ENCODE measurements at places on chromosomes 3 and 15.

DNA sequence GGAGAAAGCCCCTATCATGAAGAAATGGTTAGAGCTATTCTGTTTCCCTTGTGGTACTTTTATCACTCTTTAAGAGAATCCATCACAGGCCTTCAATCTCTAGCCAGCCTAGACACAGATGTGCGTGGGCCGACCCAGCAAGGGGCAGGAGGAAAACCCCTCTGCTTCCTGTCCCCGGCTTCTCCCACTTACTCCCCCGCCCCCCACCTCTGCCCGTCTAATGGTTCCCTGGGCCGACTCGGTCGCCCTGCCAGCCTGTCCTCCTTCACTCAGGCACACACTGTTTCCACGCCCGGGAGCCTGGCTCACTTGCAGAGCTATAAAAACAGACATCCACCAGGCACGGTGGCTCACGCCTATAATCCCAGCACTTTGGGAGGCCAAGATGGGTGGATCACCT is 58.3 kb upstream of the TFRC start:
- no peak overlapping the region for H3K27ac ChIP-seq
- peaks cover 17% of the 10 kb centered on the region for H3K27me3 ChIP-seq
- H3K4me1 ChIP-seq, result peaks cover 29% of the 10 kb centered on the region
- no peak overlapping the region for H3K4me3 ChIP-seq

DNA sequence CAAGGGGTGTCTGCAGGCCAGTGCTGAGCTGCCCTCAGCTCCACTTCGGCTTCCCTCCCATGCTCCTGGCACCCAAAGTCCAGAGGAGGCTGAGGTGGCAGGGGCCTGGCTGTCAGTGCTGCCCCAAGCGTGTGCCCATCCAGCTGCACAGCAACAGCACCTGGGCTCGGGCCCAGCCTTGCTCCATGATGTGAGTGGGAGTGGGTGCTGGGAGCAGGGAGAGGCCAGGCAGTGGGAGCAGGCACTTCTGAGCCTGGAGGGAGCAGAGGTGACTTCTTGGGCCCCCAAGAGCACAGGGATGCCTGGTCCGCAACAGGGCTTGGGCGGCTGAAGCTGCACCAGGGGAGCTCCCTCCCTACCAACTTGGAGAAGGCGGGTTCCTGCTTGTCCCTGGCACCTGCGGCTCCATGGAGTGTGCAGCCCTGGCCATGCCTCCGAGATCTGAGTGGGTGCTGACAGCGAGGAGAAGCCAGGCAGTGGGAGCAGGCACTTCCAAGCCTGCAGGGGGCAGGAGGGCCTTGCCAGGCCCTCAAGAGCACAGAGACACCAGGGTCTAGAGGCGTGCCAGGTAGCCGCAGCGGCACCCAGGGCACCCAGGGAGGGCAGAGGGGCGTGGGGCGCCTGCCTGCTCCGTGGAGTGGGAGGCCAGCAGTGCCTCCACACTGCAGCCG is 366.7 kb upstream of the SGO1 start:
- H3K27me3 ChIP-seq, result no peaks in the 10 kb centered on the region
- no peak overlapping the region for H3K4me3 ChIP-seq
- no peak for DNase-seq
- no peak overlapping the region for H3K27ac ChIP-seq

GRCh38 chr15:35928847-35929246 is 382.9 kb upstream of the DPH6 start:
- no peaks in the 10 kb centered on the region for H3K27me3 ChIP-seq
- H3K4me1 ChIP-seq, result no peaks in the 10 kb centered on the region
- no peak overlapping the region for H3K27ac ChIP-seq
- no peaks in the 10 kb centered on the region for H3K36me3 ChIP-seq

DNA sequence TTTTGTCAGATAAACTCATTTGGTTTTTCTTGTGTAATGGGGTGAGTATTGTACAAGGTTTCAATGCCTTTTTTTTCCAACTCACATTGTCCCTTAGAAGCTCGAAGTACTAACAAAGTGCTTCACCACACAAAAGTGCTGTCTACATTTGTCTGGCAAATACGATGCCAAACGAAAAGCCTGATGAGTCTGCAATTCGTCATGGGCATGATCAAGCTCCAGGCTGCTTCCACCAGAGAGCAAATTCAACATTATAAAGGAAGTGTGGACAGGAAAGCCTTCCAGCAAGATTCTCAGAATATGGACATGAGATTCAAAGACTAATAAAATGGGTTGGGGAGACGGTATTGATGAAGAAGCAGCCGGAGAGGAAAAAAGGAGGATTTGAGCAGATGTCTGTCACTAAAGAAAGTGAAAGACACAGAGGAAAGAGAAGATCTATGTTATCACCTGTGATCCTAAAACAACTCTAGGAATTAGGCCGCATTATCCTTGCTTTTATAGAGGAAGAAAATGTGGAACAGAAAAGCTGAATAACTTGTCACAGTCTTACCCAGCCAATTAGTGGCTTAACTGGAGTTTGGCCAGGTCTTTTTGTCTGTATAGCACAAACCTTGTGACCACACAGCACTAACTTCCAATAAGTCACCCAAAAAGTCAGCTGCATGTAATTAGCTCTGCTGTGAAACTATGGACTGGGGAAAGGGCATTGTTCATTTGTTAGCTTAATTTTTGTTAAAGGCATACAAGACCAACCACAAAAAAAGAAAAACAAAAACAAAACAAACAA is 494.8 kb downstream of the FHIT start:
- H3K4me1 ChIP-seq, result no peaks in the 10 kb centered on the region
- no peaks in the 10 kb centered on the region for H3K36me3 ChIP-seq
- DNase-seq, result no peak
- H3K27ac ChIP-seq, result no peak overlapping the region
- no peak overlapping the region for H3K4me3 ChIP-seq

GRCh38 chr3:157574531-157574930 is 71.3 kb upstream of the VEPH1 start:
- H3K4me3 ChIP-seq, result no peak overlapping the region
- no peak for DNase-seq
- H3K36me3 ChIP-seq, result no peaks in the 10 kb centered on the region
- H3K27me3 ChIP-seq, result no peaks in the 10 kb centered on the region
- no peak overlapping the region for H3K27ac ChIP-seq

GRCh38 chr3:61347981-61348380 is 96.7 kb upstream of the FHIT start:
- H3K27ac ChIP-seq, result no peak overlapping the region
- DNase-seq, result no peak
- H3K27me3 ChIP-seq, result no peaks in the 10 kb centered on the region
- no peak overlapping the region for H3K4me3 ChIP-seq
- no peaks in the 10 kb centered on the region for H3K4me1 ChIP-seq

GRCh38 chr3:13507570-13508339 is 27.6 kb downstream of the HDAC11 start:
- DNase-seq, result no peak
- H3K4me1 ChIP-seq, result peaks cover 17% of the 10 kb centered on the region
- H3K36me3 ChIP-seq, result peaks cover 2% of the 10 kb centered on the region
- no peak overlapping the region for H3K4me3 ChIP-seq

DNA sequence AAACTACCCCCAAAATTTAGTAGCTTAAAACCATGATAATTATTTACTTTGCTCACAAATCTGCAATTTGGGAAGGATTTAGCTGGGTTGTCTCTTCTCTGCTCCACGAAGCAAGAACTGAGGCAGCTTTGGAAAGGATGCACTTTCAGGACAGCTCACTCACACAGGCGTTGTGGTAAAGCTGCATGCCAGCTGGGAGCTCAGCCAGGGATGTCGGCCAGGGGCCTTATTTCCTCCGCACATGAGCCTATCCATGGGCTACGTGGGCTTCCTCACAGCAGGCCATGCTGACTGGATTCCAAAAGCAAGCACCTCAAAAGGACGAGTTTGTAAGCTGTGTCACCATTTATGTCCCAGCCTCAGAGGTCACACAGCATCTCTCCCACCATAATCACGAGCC is 301.3 kb upstream of the IGF1R start:
- no peaks in the 10 kb centered on the region for H3K4me1 ChIP-seq
- no peak for DNase-seq
- no peak overlapping the region for H3K27ac ChIP-seq
- no peaks in the 10 kb centered on the region for H3K27me3 ChIP-seq

Data from HepG2 (cell line).